Colonic mucosa (tissue), 4 donors: ENCODE measurements at places on chromosomes 7 and 10. TPM values are rescaled to one million over a fixed set of nuclear protein-coding genes. Genes with fewer than 3 reads are reported as not detected.

The TYSND1 gene
- 23.8 TPM for total RNA-seq

The CDH23 gene
- 1.4 TPM for total RNA-seq

- H3K27ac ChIP-seq: no peak overlapping the region
- H3K36me3 ChIP-seq: no peaks in the 10 kb centered on the region
- peaks cover 9% of the 10 kb centered on the region for H3K4me1 ChIP-seq
- no peak for DNase-seq
Measured at GRCh38 chr7:821688-822087, 10.6 kb upstream of the SUN1 start.

- no peak overlapping the region for H3K27ac ChIP-seq
- DNase-seq: no peak
- no peaks in the 10 kb centered on the region for H3K27me3 ChIP-seq
- H3K4me3 ChIP-seq: no peak overlapping the region
- H3K4me1 ChIP-seq: no peaks in the 10 kb centered on the region
Measured at GRCh38 chr10:120810298-120810697, 40.9 kb upstream of the WDR11 start.

DNA sequence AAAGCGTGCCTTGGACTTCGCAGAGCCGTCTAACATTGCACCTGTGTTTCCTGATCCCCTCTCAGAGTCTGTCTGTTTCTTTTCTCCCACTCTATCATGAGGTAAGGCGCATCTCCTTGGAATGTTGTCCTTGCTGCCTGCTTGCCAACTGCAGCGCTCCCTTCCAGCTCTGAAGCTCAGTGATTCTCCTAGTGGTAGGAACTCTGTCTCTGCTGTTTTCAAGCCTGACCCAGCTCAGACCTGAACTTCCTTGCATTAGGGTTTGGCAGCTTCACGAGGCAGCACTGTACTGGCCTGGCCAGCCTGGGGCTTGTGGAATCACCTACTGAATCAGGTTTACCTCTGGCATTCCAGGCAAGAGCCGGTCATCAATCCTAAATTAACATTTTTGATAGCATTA is 123.9 kb downstream of the CREB5 start:
- no peak for DNase-seq
- H3K36me3 ChIP-seq: no peaks in the 10 kb centered on the region
- no peaks in the 10 kb centered on the region for H3K27me3 ChIP-seq
- H3K4me1 ChIP-seq: no peaks in the 10 kb centered on the region

DNA sequence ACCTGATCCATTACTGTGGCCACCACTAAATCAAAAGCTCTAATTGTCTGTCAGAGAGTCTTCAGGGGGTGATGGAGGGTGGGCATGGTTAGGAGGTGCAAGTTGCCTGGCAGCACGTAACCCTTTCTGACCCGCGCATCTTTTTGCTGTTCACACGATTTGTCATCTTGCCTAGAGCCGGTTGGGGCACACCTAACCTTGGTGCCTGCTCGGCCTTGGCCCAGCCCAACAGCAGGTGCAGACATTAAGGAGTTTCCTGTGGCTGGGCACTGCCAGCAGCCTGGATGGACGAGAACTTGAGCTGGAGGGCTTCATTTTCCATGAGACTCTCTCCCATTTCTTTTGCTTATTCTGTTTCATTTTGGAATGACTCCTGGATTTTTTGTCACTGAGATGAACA is 41.0 kb upstream of the PTF1A start:
- no peaks in the 10 kb centered on the region for H3K36me3 ChIP-seq
- no peak overlapping the region for H3K27ac ChIP-seq
- H3K4me3 ChIP-seq: no peak overlapping the region
- no peaks in the 10 kb centered on the region for H3K4me1 ChIP-seq

The C10orf105 gene
- not detected for total RNA-seq

DNA sequence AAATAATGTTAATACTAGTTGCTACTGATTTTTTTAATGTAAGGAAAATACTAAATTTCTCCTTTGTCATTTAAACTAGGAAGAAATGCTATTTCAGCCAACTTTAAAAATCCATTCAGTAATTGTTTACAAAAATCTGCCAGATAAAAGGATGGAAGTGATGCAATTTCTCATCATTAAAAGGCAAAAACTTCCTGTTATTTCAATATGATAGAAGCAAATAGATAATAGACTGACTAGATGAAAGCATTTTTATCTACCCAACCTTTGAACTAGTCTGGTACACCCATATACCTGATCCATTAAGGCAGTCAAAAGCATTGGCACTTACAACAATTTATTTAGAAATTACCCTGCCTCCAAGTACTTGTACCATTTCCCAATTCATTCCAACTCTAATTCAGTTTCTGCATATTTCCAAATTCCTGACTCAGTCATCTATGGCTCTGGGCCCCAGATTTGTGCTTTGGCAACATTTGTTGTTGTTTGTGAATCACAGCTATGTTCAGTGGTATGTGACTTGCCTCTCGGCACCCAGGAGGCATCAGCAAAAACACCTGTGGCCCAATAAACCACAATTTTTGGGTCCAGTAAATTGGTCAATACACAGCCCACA is 482.6 kb upstream of the SEMA3A start:
- DNase-seq: no peak
- H3K27ac ChIP-seq: no peak overlapping the region
- no peak overlapping the region for H3K4me3 ChIP-seq
- H3K4me1 ChIP-seq: no peaks in the 10 kb centered on the region

The PIP gene
- total RNA-seq: not detected
